Activated naive CD4-positive, alpha-beta T cell (primary cell): ENCODE measurements at places on chromosomes 7 and 10.

GRCh38 chr7:84022684-84023308 is 171.8 kb downstream of the SEMA3A start:
- no peak for DNase-seq

GRCh38 chr7:104966022-104966421 is 48.0 kb upstream of the KMT2E start:
- no peak for DNase-seq

GRCh38 chr10:74081941-74082718 is 68.5 kb downstream of the AP3M1 start:
- no peak for DNase-seq

DNA sequence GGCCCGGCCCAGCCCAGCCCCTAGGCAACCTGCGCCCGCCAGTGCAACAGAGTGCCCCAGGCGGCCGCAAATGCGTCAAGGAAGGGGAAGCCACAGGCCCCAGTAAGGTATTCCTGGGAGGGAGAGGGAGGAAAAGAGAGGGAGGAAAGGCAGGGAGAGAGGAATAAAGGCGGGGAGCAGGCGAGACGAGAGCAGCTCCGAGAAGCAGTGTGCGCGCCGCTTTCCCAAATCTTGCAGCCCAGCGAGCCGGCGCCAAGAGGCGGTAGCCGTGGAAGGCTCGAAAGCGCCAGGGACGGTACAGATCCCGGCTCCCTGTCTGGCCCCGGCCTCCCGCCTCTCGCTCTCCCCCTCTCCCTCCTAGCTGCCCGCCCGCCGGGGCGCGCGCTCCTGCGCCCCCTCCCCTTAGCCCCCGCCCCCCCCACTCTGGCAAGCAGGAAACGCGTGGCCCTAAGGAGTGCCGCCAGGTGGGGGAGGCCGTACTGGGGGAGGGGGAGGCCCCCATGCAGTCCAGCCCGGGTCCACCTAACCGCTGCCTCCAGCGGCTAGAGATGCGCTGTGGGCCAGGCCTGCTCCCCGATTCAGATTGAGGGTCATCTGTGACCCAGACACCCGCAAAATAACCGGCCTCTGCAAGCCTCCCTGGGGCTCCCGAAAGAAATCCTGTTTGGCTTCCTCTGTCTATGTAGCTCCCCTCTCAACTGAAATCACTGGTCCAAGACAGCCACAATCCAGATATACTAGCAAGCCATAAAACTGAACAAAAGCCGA is 4.3 kb downstream of the HOXA10 start:
- DNase-seq = no peak

GRCh38 chr7:138244606-138245005 is 168.3 kb downstream of the AKR1D1 start:
- no peak for DNase-seq

GRCh38 chr10:112963835-112964234 is 13.8 kb downstream of the TCF7L2 start:
- DNase-seq = no peak

DNA sequence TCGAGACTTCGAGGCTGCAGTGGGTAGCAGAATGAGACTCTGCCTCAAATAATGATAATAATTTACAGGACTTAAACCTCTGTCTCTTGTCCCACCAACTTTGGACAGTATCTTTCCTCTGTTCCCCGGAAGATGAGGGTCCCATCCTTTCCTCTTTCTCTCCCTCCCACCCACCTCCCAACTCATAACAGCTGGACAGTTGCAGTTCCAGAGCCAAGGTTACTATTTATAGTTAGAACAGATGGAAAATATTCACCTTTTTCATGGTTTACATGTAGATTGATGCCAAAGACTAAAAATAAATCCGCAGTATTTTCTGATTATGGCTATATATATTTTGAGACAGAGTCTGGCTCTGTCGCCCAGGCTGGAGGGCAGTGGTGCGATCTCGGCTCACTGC is 31.6 kb upstream of the SUN1 start:
- DNase-seq = no peak

GRCh38 chr7:154372011-154372601 is 319.9 kb downstream of the DPP6 start:
- DNase-seq = no peak

- DNase-seq = no peak
Observed at GRCh38 chr10:130994845-130995244, 316.7 kb downstream of the TCERG1L start.

GRCh38 chr7:54839575-54840213 is 80.7 kb upstream of the SEC61G start:
- no peak for DNase-seq

GRCh38 chr10:43387678-43388032 is 16.2 kb downstream of the FXYD4 start:
- DNase-seq = no peak

DNA sequence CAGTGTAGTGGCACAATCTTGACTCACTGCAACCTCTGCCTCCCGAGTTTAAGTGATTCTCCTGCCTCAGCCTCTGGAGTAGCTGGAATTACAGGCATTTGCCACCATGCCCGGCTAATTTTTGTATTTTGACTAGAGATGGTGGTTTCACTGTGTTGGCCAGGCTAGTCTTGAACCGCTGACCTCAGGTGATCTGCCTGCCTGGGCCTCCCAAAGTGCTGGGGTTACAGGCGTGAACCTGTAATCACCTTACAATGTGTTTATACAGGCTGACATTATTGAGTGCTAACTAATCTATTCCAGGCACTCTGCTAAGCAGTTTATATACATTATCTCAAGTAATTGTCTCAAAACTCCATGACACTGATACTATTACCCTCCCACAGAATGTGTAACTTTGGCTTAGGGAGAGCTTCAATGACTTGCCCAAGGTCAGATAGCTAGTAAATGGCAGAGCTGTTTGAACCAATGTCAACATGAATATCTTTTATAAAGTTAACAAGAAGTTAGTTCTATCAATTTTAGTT is 36.8 kb downstream of the KIFBP start:
- DNase-seq = no peak
